ENCODE measurements at places on chromosomes 7 and 10.
A peak's percentile ranks its signal among the peaks of the same experiment; 100 is the strongest.

DNA sequence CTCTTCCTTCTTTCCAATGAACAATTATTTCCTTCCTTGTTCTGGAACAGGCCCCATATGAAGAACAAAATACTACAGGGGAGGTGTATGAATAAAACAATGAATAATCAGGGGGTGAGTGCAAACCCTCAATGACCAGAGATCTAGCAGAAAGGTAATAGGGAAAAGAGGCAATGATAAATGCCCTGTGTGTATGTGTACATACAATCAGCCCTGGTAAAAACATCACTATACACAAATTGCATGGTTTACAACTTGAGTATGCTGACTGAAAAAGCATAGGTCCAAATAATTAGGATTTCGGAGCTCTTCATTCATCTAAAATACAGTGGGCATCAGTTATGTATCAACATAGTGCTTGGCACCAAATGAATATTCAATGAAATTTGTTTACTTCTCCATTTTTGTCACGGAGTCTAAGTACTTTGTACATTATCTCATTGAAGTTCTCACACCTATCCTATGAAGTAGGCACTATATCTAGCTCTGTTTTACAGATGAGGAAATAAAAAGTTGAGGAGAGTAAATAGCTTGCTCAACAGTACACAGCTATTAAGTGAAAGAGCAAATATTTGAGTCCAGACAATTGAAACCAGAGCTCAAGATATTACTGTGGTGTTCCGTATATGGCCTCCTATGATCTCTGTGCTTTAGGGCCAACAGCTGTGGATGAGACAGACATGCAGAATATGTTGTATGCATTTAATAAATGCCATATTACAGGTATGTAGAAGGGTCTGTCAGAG is 1065.4 kb downstream of the SORCS3 start:
- no peak for DNase-seq

DNA sequence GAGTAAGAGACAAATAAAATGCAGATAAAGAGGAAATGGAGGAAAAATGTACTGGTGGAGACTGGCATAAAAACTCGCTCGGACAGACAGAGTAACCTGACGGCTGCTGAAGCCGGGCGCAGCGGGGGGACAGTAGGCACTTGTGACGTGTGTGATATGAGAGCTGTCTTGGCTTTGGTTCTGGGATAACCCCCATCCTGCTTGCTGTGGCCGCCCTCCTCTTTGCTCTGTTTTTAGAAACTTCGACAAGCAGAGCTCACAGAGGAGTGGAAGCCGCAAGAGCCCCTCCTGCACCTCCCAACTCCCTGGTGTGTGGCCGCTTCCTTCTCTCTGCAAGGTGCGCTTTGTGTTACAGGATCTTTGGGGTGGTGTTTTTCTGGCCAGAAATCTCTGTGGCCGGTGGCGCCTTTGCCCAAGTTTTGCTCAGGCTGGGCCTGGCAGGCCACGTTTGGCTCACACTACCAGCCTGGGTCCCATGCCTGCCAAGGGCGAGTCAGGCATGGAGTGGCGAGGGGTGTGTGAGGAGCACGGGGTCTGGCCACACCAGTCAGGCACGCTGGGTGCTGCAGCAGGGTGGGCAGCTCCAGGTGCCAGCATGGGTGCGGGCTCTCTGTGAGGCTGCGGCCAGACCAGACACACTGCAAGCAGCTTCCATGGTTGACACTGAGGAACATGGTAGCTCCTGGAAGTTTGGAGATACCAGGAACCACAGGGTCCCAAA is 268.0 kb downstream of the DNAJB6 start:
- DNase-seq = no peak

DNA sequence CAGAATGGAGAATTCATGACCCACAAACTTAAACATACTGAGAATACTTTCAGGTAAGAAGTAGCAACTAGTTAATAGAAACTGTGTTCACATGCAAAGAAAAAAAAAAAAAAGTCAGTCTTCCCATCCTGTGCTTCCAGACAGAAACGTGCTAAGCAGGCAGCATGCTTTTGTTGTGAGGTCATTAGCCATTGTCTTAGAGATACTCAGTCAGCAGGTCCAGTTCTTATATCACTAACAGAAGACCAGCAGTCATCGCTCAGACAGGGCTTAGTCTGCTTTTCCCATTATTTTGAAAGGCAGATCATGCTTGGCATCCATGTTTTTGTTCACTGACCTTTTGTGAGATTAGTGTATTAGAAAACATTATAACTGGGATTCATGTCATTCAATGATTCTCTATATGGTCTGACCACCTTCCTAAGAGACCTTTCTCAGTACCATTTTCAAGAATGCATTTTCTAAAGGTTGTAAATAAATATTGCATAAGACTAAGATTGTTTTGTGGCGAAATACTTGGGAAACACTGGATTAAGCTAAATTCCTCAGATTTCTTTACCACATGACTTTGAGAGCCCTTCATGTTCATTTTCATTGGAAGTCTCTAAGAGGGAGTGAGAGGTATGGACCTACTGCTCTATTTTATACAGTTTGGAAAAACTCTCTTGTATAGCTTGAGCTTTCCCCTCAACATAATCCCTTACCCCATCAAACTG is 45.0 kb upstream of the AGBL3 start:
- DNase-seq = peak; percentile 70

- DNase-seq = no peak
Observed at GRCh38 chr7:64990216-64990615, 620 bp downstream of the ZNF117 start.

DNA sequence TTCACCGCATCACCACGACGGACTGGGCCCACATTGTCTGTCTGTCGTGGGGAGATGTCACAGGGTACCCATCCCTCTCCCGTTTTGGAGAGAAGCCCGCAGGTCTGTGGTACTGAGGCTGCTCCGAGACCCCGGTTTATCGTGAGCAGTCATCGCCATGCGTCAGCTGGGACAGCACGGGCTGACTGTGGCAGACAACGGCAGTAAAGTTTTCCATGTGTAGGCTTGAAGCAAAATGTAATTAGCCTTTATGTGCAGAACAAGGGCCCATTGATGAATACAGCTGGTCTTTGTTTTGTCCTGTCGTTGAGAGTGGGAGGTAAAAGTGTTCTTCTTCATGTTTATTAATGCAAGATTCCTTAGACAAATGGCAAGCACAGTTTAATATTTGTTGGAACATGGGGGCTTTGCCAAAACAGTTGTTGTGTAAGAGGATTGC is 167.4 kb upstream of the SH2B2 start:
- DNase-seq = no peak

DNA sequence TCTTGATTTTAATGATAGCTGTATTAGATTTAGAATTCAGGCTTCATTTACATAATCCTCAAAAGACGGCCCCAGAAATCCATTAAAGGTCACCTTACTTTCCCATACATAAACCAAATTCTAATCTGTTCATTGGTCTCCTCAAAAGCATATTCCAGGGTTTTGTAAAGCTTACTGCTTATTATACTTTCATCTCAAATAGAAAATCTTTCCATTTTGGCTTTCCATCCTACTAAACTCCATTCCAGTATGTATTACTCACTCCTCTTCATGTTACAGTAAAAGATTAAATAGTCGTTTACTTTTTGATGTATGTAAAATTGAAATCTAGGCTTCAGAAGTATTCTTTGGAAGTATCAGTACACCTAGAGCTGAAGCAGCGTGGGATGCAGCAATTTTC is 143.5 kb upstream of the LRRN3 start:
- DNase-seq = no peak

DNA sequence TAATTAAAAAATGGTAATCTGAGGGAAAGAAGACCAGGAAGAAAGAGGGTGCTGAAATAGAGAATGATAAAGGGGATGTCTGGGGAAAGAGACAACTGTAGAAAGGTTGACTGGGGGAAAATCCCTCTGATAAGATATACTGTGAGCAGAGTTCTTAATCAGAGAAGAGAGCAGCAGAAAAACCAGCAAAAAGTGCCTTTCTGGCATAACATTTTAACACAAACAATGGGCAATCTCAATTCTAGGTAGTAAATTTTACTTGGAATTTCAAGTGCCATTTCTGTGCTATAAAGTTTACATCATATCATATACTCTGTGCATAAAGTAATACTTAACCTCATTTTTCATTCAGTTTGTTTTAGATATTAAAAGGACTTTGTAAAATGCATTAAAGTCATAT is 251.9 kb upstream of the HGF start:
- no peak for DNase-seq

DNA sequence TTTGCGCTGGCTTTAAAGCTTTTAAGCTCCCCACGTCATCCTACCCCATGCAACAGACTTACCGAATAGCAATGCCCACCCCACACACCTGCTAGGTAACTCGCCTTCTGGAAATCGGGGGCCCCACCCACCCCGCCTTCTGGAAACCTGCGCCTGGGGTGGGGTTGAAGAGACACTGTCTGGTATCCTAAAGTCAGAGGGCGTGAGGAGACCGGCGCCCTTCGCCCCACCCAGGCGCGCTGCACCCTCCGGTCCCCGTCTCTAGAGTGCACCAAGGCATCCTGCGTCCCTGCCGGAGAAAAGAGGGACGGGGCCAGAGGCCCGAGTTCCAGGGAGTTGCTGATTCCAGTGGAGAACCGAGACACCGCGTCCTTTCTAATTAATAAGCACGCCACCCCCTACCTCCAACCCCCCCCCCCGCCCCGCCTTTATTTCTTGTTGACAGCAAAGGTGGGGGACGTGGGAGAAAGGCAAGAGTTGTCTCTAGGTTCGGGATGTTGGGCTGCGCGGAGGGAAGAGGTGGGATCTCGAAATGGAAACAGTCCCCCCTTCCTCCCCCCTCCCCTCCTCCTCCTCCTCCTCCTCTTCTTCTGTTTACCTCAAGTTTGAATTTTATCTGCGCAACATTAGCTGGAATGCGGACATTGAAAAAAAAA is 220.9 kb upstream of the MKLN1 start:
- peak; percentile 34 for DNase-seq

DNA sequence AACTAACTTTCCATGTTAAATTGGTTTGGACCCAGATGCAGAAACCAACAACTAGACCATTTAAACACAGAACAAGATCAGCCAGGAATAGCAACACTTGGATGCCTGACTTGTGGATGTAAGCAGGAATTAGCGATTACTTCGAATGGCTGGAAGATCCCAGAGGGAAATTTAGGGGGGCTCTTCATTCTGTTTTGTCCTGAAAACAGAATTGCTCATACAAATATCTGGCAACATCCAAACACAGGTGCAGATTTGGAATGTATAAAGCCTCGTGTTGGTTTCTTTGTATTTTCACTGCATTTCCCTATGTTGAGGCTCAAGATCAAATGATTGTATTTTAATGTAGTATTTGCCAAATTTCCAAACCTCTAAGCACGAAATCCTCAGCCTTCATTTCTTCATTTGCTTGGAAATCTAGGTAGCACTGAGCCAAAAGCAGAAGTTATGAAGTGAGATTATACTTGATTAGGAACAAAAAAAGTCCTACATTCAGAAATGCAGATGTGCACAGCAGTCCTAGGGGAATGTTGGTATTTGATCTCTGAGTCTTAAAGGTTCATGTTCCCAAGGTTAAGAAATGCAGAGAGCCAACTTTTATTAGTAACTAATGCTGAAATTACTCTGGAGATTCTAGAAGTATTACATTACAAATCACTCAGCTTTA is 248.7 kb upstream of the TCF7L2 start:
- DNase-seq = no peak

GRCh38 chr7:91285696-91286355 is 21.6 kb downstream of the FZD1 start:
- DNase-seq = peak; percentile 51

DNA sequence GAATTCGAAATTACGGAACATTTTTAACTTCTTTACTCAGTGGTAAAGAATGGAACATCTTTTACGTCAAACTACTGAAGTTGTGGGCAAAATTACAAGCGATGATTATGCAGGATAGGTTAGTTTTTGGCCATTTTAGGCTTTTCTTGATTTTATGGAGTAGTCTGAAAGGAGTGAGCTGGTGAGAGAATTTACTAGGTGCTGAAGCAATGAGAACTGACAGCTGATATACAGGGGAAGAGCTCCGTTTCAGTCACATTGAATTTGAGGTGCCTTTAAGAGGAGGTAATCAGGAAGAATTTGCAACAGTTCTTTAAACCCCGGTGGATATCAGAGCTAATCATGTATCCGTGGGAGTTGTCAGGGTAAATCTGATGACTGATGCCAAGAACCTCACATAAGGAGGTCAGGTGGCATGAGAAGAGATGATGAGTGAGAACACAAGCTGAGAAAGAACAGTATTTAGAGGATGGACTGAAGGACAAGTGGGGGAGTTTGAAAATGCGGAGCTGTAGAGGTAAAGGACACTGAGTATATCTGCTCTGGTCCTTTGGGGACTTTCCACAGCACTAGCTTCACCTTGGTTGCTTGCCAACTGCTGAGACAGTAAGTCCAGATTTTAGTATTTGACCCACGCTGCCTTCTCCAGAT is 104.3 kb downstream of the AHR start:
- DNase-seq = no peak

- DNase-seq = no peak
Observed at GRCh38 chr7:32489788-32490126, 423 bp downstream of the LSM5 start.

- no peak for DNase-seq
Observed at GRCh38 chr7:29370531-29371314, 176.1 kb downstream of the CHN2 start.

DNA sequence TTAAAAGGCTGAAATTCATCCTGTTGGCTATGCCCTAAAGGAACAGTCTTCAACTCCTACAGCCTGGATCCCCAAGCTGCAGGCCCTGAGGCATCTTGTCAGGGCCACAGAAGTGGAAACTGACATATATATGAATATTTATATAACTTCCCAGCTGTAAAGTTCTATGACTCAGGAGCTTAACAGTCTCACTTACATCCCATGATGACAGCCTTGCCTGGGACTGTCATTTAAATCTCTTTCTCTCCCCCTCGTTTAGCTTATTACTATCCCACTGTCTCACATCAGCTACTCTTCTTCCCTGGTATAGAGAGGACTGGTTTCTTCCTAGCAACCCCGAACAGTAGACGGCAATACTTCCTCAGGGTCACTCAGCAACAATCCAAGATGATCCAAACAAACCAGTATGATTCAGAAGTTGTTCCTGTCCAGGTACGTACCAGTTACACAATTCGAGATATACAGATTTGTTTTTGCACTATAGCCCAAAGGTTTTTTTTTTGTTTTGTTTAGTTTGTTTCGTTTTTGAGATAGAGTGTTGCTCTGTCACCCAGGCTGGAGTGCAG is 22.7 kb downstream of the KIAA1549 start:
- no peak for DNase-seq

- DNase-seq = no peak
Observed at GRCh38 chr7:132206594-132206993, 369.7 kb downstream of the PLXNA4 start.

GRCh38 chr10:128095753-128096469 is 30.3 kb downstream of the MKI67 start:
- no peak for DNase-seq

- no peak for DNase-seq
Observed at GRCh38 chr7:92325858-92326257, 80.1 kb downstream of the ANKIB1 start.

Data from HCEC 1CT (cell line).